AG04450 (cell line): ENCODE measurements at places on chromosomes 12 and 14.

GRCh38 chr12:6167327-6168280 lies 32.6 kb upstream of the CD9 start:
- peak; percentile 78 for DNase-seq

GRCh38 chr12:131441060-131441396 lies 269.9 kb upstream of the SFSWAP start:
- no peak for DNase-seq

DNA sequence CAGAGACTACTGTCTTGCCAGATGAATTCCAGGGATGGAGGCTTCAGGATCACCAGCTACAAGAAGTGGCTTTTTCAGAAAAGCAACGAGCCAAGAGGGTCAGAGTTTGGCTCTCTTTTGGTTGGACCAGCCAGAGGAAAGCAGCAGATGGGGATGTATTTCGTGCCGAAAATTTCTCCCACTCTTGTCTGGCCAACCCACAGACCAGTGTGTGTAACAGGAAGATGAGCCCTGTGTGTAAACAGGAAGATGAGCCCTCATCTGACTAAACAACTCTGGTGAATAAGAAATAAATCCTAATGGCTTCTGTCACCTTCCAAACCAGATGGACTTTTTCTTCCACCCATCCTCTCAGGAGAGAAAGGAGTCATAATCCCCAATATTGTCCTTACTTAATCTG lies 13.1 kb downstream of the GPR68 start:
- no peak for DNase-seq

DNA sequence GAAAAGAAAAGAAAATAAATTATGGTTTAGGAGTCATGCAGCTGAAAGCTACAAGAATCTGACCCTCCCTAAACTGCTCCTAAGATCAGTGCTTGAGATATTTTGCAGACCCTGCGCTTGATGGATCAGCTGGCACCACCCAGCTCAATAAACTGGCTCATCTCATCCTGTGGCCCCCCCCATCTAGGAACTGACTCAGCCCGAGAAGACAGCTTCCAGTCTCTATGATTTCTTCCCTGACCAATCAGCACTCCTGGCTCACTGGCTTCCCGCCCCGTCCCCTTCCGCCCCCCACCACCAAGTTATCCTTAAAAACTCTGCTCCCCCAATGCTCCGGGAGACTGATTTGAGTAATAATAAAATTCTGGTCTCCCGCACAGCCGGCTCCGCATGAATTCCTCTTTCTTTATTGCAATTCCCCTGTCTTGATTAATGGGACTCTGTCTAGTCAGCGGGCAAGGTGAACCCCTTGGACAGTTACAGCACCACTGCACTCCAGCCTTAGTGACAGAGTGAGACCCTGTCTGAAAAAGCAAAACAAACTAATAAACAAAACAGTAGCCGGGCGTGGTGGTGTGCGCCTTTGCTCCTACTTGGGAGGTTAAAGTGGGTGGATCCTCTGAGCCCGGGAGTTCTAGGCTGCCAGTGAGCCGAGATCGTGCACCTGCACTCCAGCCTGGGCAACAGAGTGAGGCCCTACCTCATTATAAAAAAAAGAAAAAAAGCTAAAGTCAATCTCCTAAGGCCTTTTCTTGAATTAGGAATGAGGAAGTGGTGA lies 24.5 kb upstream of the SPTLC2 start:
- no peak for DNase-seq
